Bladder microvascular endothelial cell (primary cell): ENCODE measurements at places on chromosomes 16 and 17. TPM values are rescaled to one million over a fixed set of nuclear protein-coding genes. Genes with fewer than 3 reads are reported as not detected.

BLMH gene
- total RNA-seq: 43.9 and 57.3 TPM in 2 replicates

GRN gene
- 484 and 834 TPM in 2 replicates for total RNA-seq

ATF7IP2 gene
- total RNA-seq: 5.8 and 10.7 TPM in 2 replicates

TK1 gene
- total RNA-seq: 53.1 and 210 TPM in 2 replicates

CD300A gene
- not detected in 2 replicates for total RNA-seq

RAB37 gene
- total RNA-seq: 0.25 and 0.65 TPM in 2 replicates

C16orf96 gene
- total RNA-seq: under 0.01 TPM in 1 of 2 replicates, not detected in the other
